ENCODE measurements at places on chromosomes 1 and 21.

- no peak for DNase-seq
These were observed 19.0 kb upstream of the DUSP10 start for GRCh38 chr1:221760911-221761310.

DNA sequence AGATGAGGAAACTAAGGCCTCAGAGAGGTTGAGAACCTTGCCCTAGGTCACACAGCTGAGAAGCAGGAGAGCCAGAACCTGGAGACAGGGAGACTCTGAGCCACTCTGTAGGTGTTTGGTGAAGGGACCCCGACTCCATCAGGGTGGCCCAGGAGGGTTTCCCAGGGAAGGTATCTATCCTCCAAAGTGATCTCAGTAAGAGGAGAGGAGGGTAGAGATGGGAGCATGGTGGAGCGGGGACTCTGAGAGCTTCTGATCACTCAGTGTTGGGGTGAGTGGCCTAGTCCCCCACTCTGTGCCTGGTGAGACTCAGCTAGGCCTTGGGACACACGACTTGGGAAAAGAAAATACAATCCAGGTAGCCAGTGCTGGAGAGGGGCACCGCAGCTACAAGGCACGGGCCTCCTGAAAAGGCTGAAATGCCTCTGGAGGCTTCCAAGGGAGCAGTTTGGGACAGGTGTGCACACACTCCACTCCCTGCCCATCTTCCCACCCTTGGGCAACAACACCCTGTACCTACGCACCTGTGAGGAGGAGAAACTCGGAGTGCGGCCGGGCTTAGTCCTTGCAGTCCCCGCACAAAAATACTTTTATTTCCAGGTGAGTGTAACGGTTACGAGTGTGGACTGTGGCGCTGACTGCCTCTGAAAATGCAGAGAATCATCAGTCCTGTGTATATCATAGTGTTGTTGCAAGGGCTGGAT is 80.8 kb downstream of the CAMK2N1 start:
- DNase-seq, result no peak

GRCh38 chr1:57101209-57101608 is 135.4 kb upstream of the C8B start:
- no peak for DNase-seq

GRCh38 chr1:226644541-226645176 is 94.4 kb downstream of the ITPKB start:
- DNase-seq, result no peak

DNA sequence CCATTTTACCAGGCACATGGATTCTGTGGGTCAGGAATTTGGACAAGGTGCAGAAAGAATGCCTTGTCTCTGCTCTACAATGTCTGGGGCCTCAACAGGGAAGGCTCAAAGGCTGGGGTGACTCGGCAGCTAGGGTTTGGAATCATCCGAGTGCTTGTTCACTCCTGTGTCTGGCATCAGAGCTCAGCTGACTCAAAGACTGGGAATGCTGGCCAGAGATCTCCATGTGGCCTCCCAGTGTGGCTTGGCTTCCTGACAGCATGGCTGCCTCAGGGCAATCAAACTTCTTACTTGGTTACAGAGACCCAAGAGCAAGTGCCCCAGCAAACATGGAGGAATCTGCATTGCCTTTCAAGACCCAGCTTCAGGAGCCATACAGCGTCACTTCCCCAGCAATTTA is 110.5 kb downstream of the TOMM20 start:
- no peak for DNase-seq

DNA sequence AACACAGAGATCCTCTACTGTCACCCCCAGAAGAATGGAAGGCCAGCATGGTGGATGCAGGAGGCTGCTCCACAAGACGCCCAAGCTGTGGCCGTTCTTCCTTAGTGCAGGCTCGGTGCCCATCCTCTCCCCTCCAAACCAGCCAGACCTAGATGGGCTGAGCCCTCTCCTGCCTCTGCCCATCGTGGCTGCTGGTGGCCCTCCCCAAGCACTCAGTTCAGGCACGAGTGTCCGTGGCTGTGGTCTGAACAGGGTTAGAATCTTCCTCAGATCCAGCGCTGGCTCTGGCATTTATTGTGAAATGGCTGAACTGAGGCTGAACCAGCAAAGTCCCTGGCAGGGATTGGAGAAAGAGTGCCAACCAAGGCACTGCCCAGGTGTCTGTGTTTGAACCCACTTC is 59.5 kb downstream of the TRIM11 start:
- DNase-seq, result no peak

GRCh38 chr1:12616709-12617373 is 1.2 kb downstream of the DHRS3 start:
- no peak for DNase-seq

GRCh38 chr1:153401461-153401860 is 10.6 kb upstream of the S100A8 start:
- no peak for DNase-seq

- DNase-seq, result no peak
These were observed 9.4 kb upstream of the TARBP1 start for GRCh38 chr1:234488054-234489006.

DNA sequence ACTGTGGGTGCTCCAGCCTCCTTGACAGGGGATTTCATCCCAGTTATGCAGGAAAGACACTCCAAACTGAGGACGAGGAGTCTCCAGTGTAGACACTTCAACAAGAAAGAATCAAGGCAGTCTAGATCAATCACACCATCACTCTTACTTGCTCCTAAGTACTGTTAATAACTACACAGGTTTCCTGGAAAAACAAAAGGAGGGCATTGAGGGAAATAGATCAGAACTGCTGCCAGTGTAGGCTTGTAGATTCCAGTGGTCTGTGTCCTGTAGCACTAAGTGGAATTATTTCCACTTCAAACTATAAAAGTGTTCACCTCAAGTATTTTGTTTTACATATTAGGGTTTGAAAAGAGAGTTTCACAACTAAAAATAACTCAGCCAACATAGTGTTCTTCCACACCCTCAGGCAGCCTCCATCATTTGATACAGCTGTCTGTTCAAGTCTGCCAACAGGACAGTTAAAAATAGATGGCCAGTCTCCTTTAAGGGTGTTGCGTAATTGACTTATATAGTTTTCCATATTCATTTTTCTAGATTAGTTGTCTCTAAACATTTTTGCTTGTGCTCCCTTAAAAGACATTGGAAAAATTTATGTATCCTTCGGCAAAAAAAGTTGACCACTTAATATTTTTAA is 32.0 kb upstream of the AGL start:
- DNase-seq, result no peak

DNA sequence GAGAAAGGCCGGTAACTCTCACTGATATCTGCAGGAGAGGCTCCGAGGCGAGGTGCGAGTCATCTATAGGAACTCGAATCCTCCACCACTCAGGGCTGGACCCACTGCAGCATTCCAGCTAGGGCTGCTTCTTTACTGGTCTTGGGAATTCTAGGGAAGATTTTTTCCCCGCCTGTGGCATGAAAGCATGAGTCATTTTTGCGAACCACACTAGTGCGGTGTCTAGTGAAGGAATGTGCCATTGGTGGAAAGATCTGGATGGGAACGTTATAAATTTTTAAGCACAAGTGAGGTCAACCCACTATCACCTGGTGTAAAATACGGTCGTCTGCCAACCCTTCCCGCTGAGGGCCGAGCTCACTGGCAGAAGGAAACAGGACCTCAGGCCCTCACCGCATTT is 49.7 kb downstream of the SYF2 start:
- no peak for DNase-seq

GRCh38 chr1:101165532-101165931 is 71.3 kb upstream of the S1PR1 start:
- DNase-seq, result no peak

DNA sequence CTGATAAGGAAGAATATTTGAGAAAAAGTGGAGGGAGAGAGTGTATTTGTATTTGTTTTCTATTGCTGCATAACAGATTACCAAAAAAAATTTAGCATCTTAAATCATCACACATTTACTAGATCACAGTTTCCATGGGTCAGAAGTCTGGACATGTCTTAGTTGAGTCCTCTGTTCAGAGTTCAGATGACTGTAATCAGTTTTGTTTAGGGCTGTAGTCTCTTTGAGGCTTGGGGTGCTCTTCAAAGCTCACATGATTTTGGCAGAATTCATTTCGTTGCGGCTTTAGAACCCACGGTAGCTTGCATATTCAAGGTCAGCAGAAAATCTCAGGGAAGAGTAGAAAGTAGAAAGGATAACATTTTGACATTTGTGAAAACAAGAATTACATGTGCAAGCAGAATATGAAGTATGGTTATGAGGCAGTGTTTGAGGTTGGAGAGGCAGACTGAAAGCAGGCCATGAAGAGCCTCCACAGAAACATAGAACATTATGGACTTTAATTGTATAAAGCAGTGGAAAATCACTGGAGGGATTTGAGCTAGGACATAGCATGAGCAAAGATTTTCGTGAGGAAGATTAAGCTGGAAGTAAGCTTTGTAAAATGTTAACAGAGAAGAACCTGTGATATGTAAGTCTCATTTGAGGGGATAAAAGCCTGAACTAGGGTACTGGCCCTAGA is 110.6 kb upstream of the GPR52 start:
- DNase-seq, result no peak

GRCh38 chr1:114219172-114219868 is 65.7 kb upstream of the SYT6 start:
- no peak for DNase-seq

DNA sequence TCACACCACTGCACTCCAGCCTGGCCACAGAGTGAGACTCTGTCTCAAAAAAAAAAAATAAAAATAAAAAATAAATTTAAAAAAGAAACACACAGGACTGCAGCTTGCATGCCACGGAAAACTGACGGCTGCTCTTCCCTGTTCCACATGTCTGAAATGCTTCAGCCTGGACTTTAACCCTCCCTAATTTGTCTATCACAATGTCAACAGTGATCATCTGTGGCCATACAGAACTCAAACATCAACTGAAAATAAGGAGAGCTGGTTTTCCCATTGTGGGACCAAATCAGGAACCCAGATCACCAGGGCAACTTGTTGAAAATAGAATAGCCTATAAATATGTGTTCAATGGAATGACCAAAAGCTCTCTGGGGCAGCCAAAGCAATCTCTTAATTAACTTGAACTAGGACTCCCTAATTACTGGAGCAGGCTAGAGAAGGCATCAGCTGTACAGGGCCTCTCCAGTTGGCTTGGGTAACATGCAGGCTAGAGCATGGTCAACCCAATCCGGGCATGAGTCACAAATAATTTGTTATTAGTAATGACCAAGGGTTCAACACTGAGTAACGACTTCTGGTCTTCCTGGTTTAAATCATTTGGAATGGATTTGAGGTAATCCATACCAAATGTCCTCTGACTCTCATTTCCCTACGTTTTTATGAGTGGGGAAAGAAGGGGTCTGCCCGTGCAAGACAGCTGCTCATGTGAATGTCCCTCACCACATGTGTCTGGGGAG is 62.7 kb upstream of the KAZN start:
- DNase-seq, result no peak

- no peak for DNase-seq
These were observed 116.8 kb downstream of the CASZ1 start for GRCh38 chr1:10679496-10680220.

DNA sequence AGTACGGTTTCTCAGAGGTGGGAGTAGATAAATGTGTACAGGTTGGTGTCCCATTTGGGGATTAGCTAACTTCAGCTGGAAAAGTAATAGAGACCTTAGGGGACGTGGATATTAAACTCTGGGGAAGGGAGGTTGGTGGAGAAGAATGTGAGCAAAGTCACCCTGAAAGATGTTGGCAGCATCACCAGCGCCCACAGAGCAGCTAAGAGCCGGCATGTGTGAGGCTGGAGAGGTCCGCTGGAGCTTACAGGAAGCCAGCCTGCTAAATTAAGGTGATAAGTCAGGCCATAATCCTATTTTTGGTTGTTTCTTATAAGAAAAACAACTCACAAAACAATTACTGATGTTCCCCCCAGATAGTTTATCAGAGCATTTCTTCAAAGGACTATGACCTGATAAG is 12.2 kb downstream of the PTGFRN start:
- no peak for DNase-seq

- no peak for DNase-seq
These were observed 120.9 kb upstream of the PRDX6 start for GRCh38 chr1:173356191-173356762.

GRCh38 chr1:89734442-89734841 is 86.4 kb upstream of the LRRC8D start:
- DNase-seq, result no peak

- DNase-seq, result no peak
These were observed 5.8 kb downstream of the TCHH start for GRCh38 chr1:152109231-152109997.

DNA sequence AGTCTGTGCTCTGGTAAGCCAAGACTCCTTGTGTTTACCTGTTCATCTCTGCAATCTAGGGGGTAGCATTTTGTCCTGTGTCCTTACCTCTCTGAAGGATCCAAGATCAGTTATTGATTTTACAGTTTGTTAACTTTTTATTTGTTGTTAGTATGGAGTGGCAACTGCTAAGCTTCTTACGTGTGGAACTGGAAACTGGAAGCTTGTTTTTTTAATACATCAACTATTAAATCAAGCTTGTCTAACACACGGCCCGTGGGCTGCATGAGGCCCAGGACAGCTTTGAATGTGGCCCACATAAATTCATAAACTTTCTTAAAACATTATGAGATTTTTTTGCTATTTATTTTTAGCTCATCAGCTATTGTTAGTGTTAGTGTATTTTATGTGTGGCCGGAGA is 29.2 kb upstream of the MPC2 start:
- DNase-seq, result no peak

GRCh38 chr1:58231204-58231603 is 315.3 kb downstream of the OMA1 start:
- DNase-seq, result no peak

DNA sequence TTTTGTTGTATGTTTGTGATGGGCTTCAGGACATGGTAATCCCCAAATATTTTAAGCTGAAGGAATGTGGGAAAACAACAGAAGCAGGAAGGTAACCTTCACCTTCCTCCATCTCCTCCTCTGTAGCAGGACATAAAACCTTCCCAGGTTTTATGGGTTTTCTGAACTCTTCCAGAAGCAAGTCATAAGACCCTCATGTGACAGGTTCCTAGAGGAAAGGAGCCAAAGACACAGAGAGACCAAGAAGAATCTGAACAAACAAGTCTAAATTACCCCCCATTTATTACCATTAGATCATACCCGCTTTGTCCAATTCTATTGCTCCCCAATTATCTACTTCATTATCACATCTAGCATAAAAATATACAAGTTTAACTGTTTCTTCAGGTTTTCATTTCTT is 28.8 kb downstream of the SCMH1 start:
- DNase-seq, result no peak

DNA sequence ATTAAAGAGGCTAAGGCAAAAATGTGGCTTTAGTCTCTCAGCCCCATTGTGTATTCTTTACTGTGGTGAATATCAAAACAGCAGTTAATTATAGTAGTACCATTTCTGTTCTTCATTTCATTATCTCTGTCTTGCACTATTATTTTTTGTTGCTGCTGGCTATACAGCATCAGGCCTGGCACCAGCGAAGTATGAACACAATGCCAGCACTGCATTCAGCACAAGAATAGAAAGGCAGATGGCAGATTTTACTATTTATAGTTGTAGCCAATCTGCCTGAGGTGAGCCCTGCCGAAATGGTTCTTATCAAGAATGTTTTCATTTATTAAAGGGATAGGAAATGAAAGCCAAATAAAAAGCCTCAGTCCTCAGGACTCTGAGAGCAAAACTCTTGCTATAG is 72.1 kb downstream of the GPR52 start:
- DNase-seq, result no peak

- no peak for DNase-seq
These were observed 57.5 kb upstream of the IL12RB2 start for GRCh38 chr1:67250051-67250653.
